ENCODE measurements at places on chromosomes 6 and 20.

- DNase-seq: peak; percentile 87
Observed at GRCh38 chr6:136586295-136586694, 36.1 kb upstream of the MAP7 start.

DNA sequence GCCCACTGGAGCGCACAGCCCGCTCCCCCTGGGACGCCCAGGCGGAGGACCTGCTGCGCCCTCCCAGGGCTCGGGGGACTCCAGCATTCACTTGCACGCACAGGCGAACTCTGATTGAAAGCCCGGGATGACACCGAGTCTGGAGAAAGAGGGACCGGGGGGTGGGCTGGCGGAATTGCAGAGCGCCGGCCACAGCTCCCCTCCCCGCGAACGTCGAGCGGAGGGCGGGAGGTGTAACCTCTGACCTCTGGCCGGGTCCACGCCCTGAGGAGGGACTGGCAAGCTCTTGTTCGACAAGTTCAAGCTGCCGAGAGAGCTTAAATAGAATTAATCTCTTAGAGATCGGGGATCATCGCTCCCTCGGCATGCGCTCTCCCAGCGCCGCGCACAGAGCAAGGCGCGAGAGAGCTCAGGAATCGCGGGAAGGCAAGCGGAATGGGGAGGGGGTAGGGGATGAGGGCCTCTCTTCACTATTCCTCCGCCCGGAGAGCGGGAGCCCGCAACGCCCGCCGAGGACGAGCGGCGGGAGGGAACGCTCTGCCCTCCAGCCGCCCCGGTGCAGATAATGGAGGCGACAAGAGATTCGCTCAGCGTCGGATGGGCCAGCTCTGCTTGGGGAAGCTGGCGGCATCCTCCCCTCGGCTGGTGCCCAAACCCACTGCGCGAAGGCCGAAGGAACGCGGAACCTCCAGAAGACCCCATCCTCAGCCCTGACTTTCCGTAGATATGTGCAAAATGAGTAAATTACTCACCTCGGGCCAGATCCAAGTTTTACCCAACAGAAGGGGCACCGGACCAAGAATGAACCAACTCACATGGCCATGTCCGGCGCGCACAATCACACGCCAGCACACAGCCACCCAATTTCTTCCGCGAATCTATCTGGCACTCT, 761 bp upstream of the NR2E1 start:
- no peak for DNase-seq

- no peak for DNase-seq
Observed at GRCh38 chr6:29021434-29021833, 16.3 kb upstream of the ZNF311 start.

DNA sequence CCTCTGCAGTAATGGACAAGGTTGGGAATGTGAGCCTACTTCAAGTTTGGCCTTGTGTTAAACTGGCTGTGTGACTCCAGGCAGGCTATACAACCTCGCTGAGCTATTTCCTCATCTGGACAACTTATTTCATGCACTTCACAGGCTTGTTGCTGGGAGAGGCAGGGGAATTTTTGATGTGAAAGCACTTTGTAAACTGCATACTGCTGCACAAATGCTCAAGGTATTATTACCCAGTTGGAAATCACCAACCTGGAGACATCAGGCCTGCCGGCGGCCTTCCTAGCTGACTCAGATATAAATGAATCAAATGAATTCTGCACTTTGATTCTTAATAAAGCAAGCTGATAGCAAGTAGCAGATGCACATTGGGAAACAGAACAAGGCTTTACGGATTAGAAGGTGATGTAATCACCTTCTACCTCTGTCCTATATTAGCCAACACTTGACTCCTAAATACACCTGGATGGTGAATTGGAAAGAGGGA, 10.1 kb downstream of the JARID2 start:
- DNase-seq: no peak

DNA sequence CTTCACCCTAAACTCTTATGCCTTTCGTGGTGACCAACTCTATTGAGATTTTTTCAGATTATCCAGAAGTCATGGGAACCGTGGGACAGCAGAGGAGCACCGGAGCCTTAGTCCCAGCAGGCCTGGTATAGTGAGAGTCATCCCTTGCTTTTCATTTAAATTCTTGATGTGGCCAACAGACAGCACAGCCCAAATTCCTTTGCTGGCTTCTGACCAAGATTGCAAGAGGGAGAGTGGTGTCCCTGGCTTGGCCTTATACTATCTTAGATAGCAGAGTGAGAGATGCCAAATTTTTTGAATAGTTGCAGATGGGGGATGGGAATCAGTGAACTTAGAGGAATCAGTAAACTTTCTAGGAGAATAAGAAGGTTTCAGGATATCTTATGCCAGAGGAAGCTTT, 7.8 kb downstream of the STX11 start:
- no peak for DNase-seq

DNA sequence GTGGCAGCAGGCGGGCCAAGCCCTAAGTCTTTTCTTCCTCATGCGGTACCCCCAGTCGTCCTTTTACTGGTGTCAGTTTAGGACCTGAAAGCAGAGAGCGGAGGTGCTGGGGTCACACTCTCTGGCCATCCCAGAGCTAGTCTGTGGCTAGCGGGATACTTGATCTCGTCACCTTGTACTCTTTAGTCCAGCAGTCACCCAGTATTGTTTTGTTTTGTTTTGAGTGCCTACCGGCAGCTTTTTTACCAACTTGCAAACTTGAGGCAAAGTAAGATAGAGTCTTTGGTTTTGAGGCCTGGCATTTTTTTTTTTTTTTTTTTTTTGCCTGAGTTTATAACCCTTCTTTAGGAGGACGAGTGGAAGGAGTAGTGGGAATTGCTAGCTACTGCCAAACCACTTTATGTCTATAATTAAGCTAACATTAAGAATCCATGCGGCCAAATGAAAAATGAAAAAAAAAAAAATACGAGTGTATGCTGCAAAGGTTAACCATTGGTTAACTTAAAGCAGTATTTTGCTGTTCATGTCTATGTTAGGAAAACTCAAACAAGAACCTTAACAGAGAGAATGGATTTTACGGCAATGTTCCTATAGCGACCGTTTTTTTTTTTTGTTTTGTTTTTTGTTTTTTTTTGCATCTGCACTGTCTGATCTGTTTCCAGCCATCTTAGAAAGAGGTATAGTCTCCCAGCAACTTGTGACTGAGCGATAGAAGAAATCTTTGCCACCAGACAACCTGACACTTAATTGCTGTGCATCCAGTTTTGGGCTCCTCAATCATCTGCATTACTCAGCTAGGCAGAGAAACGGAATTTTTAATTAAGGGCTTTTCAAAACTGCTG, 56.9 kb downstream of the FAM217A start:
- no peak for DNase-seq

All from fibroblast of the conjunctiva (primary cell).